Kidney (tissue), 22 donors: ENCODE measurements at places on chromosomes 1 and 21. TPM values are rescaled to one million over a fixed set of nuclear protein-coding genes. Genes with fewer than 3 reads are reported as not detected.

DNA sequence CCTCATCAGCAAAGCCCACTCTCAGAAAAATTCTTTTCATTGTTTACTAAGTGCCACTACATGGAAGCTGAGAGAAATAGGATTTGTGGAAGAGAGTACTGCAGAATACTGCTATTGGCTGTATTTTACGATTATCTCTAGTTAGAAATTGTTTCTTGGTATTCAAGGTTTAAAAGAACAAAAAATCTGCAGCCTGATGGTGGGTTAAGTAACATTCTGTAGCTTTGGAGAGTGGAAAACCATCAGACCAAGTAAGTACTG, 27.3 kb downstream of the PTTG1IP start:
- DNase-seq: no peak

MPL gene
- polyA plus RNA-seq: not detected

CDK18 gene
- 36.3 TPM for polyA plus RNA-seq

S100A14 gene
- polyA plus RNA-seq: 35.6 TPM

HFM1 gene
- polyA plus RNA-seq: 1.2 TPM

LMOD1 gene
- polyA plus RNA-seq: 9.5 TPM

- no peak for DNase-seq
Measured at GRCh38 chr1:2556277-2556677, at the start of gene TNFRSF14. Gene TNFRSF14 (plus strand): TSS chr1:2556371. CDS start chr1:2556665, 294 bp downstream.

GRCh38 chr1:2605509-2606395, 19.2 kb downstream of the PRXL2B start:
- no peak for DNase-seq

- DNase-seq: peak; percentile 65
Measured at GRCh38 chr1:209675565-209676154, 448 bp downstream of the G0S2 start.

RGS4 gene
- polyA plus RNA-seq: 2.0 TPM

- DNase-seq: no peak
Measured at GRCh38 chr1:229563701-229564100, 5.2 kb upstream of the ABCB10 start.

- DNase-seq: no peak
Measured at GRCh38 chr1:233278631-233279030, 16.9 kb downstream of the PCNX2 start.

NENF gene
- 210 TPM for polyA plus RNA-seq

DNA sequence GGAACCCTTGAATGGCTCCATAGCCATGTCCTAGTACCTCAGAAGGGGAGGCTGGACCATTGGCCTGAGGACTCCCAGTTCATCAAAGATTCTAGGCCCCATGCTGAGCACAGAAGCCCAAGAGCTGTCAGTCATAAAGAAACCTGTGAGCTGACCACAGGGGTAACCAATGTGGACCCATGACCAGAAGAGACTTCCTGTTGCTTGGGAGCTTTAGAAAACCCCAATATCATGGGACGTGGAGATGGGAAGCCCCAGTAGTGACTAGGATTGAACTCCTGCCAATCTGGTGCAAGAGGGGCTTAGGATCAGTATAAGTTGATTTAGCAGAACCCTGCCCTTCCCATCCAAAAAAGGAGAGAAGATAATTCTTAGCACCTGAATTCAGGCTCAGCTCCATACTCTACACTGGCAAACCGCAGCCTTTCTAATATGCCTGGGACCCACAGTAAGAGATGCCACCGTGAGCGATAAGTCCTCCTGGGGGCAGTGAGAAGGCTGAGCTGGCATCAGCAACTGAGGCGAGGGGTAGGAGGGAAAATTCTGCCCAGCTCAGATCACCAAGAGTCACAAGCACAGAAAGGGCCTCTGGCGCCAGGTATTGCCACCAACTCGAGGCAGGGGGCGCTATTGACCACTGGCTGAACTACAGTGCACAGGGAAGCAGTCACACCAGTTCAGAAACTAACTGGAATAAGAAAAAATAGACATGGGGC, 108.9 kb downstream of the CAPN8 start:
- DNase-seq: no peak

DNA sequence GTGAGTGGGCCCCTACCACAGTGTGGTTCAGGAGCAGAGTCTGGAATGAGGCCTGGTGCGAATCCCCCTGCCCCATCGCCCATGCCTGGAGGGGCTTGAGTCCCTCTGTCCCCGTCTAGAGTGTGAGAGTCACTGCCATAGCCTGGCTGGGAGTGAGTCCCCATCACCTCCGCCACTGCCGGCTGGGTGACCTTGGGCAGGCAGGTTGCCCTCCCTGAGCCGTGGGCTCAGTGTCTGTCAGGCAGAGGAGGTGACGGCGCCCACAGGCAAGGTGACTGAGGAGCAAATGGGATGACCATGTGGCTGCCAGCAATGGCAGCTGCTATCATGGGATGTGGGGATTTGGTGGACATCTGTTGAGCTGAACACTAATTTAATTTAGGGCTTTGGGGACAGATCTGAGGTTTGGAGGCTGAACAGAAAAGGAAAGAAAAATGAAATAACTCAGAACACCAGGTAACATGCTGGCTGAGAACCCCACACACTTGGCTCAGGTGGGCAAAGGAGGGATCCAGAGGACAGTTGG, 38.1 kb upstream of the GPR153 start:
- DNase-seq: no peak

DISC1 gene
- polyA plus RNA-seq: 0.80 TPM

ALG14 gene
- 11.3 TPM for polyA plus RNA-seq
